ENCODE measurements at places on chromosomes 5 and 9.
A peak's percentile ranks its signal among the peaks of the same experiment; 100 is the strongest.

DNA sequence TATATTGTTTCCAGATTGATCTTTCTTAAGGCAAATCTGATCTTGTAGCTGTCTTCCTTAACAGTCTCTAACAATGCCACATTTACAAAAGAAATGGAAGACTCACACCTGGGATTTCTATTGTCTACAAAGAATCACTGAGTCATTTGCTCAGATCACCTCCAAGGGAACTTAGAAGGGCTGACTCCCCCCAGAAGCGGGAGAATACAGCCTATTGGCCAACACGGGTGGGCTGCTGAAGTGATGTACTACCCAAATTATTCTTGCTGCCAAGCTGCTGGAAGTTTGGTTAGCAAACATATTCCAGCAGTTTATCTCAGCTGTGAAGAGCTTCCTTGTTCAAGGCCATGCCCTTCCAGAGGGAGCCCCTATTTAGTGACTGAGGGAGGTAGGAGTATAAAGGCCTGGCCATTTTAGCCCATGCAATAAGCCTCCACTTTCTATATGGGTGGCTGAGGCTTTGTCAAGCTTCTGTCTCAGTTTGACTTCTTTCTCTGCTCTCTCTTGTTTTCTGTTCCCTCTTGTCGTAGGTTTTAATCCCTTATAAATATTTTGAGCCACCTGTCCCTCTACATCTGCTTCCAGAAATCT lies 379.4 kb downstream of the PRR16 start:
- DNase-seq = no peak

DNA sequence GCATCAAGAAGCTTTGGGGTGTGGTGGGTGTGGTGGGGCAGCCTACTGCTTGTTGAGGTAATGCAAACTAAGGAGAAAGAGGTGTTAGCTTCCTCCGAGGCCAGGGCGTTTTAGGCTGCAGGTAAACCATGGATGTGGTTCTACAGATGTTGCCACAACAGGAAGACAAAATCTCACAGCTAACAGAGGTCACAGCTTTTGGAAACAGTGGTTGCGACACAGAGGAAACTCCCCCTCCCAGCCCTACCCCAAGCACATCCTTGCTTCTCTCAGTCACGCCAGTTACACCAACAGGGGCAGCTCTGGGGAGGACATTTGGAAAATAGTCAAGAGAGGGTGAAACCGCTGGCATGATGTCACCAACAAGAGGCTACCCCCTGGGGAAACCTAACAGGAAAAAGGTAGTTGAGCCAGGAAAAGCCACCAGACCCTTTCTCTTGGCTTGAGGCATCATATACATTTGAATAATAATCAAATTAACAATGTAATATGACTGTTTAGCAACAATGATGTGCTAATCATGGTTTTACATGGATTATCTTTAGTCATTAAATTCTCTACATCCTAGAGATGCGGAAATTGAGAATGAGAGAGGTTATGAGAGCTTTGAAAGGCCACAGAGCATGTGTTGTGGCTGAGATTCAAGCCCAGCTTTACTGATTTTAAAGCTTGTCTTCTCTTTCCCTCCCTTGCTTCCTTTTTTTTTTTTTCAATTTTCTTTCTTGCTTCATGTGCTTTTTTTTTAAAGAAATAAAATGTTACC lies 82.2 kb upstream of the IL12B start:
- DNase-seq = no peak

DNA sequence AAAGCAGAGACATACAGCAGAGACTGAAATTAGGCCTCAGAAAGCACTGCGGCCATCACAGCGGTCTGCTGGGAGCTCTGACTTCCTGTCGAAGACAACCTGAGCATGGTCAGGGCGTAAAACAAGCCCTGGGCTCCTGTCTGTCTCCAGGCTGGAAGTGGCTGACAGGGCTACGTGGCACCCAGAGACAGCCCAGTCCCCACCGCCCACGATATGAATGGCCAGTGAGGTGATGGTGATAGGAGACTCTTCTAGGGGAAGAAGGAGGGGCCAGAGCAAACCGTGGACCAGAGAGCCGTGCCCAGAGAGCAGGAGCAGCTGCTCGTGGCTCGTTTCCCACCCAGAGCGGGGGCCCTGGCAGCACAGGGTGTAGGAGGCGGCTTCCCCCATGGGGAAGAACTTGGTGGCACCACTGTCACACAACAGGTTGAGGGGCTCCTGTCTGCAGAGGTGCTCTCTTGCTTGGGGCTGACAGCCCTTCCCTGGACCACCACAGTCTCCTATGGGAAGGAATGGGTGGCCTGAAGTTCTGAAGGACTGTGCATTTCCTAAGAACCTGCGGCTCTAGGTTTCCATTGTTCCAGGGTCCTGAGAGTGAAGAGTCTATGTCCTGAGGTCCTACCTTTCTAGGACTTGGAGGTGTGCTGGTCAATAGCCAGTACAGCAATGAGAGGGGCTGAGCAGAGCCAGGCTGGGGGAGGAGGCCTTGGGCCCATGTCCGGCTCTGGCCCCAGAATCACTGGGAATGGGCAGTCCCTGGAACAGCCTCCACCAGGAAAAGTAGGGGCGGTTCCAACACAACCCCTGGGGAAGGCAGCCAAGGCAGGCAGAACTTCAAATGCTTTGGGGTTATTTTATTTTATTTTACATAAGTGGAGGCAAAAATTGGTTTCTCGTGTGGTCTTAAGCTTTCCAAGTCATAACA lies 56.4 kb downstream of the BARX1 start:
- no peak for DNase-seq

- no peak for DNase-seq
Measured at GRCh38 chr5:121819682-121820261, 31.9 kb upstream of the FTMT start.

DNA sequence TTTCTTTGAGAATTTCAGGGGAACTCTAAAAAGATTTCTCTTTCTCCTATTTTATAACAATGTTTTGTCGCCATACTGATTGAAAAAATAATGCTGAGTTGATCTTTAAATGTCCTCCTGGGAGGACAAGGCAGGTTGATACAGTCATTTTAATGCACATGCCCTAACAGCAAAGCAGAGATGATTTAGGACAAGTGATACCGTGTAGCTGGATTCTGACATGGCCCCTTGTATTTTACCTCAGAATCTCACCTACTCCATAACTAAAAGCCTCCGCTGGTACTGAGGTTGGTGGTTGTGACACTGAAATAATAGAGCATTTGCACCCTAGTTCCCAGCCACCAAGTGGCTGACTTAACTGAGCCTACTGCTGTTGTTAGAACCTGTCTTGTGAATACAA lies 811 bp upstream of the LRRTM2 start:
- DNase-seq = no peak

DNA sequence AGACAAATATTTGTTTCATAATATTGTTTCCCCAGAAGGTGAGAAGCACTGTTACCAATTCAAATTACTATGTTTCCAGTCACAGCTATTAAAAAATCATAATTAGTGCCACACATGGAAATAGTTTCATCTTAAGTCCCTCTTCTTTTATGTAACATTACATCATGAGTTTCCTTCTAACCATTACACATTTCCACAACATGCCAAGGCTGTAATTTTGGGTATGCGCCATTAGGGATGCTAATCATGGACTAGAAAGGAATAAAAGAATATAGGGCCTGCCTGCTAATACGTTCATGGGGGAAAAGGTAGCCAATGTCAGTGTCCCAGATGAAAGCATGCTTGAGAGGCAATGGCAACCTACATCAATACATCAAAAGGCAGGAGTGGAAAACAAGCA lies 142.5 kb upstream of the LPAR1 start:
- DNase-seq = no peak

- DNase-seq = no peak
Measured at GRCh38 chr9:99451112-99451606, 229.1 kb downstream of the SEC61B start.

GRCh38 chr9:121622387-121623203 lies 28.8 kb upstream of the DAB2IP start:
- DNase-seq = peak; percentile 53

- DNase-seq = no peak
Measured at GRCh38 chr5:78594021-78594420, 54.6 kb downstream of the LHFPL2 start.

GRCh38 chr9:88818495-88819201 lies 172.6 kb upstream of the S1PR3 start:
- DNase-seq = peak; percentile 64

DNA sequence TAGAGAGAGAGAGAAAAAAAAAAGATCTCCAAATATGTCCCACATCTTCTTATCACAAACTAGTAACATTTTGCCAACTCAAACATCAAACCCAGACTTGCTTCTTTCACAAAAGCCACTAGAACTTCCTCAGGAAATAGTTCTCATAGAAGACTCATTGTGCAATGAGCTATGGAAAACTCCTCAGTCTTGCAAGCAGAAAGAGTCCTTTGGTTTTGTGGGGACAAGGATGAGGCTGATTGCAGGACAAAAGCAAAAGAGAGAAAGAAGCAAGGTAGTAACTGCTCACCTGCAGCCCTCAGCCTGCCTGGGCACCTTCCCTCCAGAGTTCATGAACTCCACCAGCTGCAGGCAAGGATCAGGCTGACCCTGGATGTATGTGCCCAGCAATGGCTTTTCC lies 399.0 kb downstream of the IRX1 start:
- DNase-seq = no peak

- DNase-seq = no peak
Measured at GRCh38 chr9:110958847-110959246, 79.4 kb downstream of the LPAR1 start.

DNA sequence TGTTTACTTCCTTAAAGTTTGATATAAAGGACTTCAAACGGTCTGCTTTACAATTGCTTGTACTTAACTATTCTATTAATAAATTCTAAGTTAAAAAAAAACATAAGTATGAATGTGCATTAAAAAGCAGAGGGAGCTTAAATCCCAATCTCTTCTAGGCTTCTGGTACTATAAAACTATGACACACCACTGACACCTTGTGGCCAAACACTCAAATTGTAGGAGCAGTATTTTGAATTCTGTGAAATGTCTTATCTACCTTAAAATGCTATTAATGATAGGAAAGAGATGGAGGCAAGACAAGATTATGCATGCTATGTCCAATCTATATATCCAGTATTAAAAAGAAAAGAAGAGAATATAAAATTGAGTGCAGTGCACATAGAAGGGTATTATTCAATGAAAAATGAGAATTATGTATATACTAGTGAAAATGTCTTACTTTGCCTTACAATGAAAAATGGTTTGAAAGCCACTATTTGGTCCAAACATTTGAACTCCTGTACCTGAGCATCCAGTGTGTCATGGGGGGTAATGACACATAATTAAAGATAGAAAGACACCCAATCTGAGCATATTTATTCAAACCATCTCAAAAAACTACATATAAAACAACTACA lies 87.6 kb downstream of the ERP44 start:
- DNase-seq = peak; percentile 41

GRCh38 chr5:144139586-144139985 lies 30.9 kb downstream of the YIPF5 start:
- peak; percentile 43 for DNase-seq

DNA sequence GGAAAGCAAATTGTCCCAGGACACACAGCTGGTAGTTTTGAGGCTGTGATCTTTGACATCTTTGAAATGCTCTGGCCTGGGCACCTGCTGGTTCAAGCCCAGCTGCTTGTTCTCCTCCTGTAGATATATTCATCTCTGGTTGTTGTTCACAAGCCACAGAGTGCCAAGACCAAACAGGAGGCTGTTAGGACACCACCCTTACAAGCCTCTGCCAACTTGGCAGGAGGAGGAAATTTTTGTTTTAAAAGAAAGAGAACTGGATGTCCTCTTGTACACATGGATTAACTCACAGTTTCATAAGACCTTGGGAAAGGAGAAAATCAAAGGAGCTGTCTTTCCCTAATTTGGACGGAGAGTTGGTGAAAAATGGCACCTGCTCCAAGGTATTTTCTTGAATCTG lies 8.5 kb upstream of the ZFP62 start:
- DNase-seq = no peak

DNA sequence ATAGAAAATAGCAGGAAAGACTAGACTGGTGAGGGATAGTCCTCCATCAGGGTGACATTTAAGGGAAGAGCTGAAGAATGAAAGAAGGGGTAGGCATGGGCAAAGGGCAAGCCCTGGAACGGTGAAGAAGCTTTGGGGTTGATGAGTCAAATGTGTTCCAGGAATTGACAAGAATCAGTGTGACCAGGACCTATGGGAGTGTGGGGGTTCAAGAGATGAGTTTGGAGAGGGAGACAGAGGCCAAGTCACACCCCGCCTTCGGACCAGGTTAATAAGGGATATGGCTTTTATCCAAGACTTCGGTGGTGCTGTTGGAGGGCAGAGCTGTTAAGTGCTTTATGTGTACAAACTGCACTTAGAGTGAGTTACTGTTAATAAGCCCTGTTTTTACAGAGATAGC lies 920 bp downstream of the PMPCA start:
- DNase-seq = no peak

DNA sequence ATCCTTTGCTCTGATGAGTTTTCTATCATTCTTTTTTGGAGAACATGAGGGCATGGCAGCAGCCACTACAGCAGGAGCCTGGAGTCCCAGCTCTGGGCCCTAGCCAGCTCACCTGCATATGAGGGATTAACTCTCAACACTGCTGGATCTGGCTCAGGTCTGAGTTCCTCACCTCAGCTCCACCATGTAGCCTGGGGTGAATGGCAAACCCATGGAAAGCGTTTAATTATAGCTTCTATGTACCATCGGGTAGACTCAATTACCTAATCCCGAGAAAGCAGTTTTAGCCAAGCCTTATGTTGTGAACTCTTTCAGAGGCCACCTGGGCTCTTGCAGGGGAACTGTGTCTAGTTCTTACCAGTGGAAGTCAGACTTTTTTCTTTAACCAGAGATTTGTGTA lies 3.9 kb upstream of the S100Z start:
- no peak for DNase-seq

GRCh38 chr5:123086376-123087055 lies 2.5 kb upstream of the PRDM6 start:
- no peak for DNase-seq

DNA sequence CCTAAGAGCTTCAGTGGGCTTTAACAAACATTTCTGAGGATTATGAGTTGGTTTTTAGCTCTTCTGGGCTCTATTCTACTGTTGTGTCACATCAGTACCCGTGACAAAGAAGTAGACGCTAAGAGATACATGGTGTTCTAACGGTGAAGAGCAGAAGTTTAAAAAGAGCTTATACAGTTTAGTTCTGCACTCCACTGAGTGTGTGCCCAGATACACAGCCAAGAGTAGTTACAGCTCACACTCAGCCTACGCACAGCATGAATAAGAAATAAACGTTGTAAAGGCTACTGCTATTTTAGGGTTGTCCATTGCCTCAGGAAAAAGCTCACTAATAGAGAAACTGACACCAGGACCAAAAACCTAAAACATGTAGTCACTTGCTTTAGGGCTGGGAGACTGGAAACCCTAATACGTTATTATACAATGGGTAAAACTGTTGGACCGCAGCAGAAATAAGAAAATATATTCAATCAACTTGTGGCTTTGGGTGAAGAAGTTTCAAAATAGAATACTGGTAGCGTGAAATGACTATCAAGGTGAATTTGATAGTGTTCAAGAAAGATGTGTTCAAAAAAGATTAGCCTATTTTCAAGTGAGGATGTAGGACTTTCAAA lies 34.7 kb downstream of the PSIP1 start:
- no peak for DNase-seq

- DNase-seq = no peak
Measured at GRCh38 chr9:1151691-1152090, 101.5 kb downstream of the DMRT2 start.

GRCh38 chr9:131578731-131579504 lies 33.6 kb downstream of the PRRT1B start:
- no peak for DNase-seq

- no peak for DNase-seq
Measured at GRCh38 chr9:115183436-115183835, 65.5 kb upstream of the TNC start.

Measured in AG08395 (cell line).